Peyer's patch (tissue), 4 donors: ENCODE measurements at places on chromosomes 3 and 15. TPM values are rescaled to one million over a fixed set of nuclear protein-coding genes. Genes with fewer than 3 reads are reported as not detected.
A peak's percentile ranks its signal among the peaks of the same experiment; 100 is the strongest.

Gene LRRK1
- total RNA-seq = 66.0 TPM

Gene SLC24A5
- total RNA-seq = not detected

Gene KY
- 0.88 TPM for total RNA-seq

Gene KCNMB3
- total RNA-seq = 1.6 TPM

GRCh38 chr15:70113304-70113700, 15.6 kb upstream of the TLE3 start:
- H3K36me3 ChIP-seq = no peaks in the 10 kb centered on the region
- no peak overlapping the region for H3K27ac ChIP-seq
- no peak overlapping the region for H3K4me3 ChIP-seq
- peak; percentile 23 for DNase-seq

GRCh38 chr3:190589326-190589725, 75.4 kb downstream of the IL1RAP start:
- H3K4me1 ChIP-seq = no peaks in the 10 kb centered on the region
- no peaks in the 10 kb centered on the region for H3K27me3 ChIP-seq
- no peaks in the 10 kb centered on the region for H3K36me3 ChIP-seq
- no peak for DNase-seq
- H3K4me3 ChIP-seq = no peak overlapping the region

- H3K4me3 ChIP-seq = no peak overlapping the region
- no peak for DNase-seq
- H3K4me1 ChIP-seq = no peaks in the 10 kb centered on the region
These were observed 202.2 kb downstream of the TIGIT start for GRCh38 chr3:114496021-114496434.

- peaks cover 15% of the 10 kb centered on the region for H3K36me3 ChIP-seq
- H3K27me3 ChIP-seq = no peaks in the 10 kb centered on the region
- H3K27ac ChIP-seq = no peak overlapping the region
These were observed 2.2 kb upstream of the MUC20 start for GRCh38 chr3:195718477-195718984.

GRCh38 chr15:56749982-56750381, 16.7 kb upstream of the ZNF280D start:
- no peak overlapping the region for H3K4me3 ChIP-seq
- no peak overlapping the region for H3K27ac ChIP-seq
- no peaks in the 10 kb centered on the region for H3K4me1 ChIP-seq
- DNase-seq = no peak
- H3K27me3 ChIP-seq = no peaks in the 10 kb centered on the region
- H3K36me3 ChIP-seq = no peaks in the 10 kb centered on the region

DNA sequence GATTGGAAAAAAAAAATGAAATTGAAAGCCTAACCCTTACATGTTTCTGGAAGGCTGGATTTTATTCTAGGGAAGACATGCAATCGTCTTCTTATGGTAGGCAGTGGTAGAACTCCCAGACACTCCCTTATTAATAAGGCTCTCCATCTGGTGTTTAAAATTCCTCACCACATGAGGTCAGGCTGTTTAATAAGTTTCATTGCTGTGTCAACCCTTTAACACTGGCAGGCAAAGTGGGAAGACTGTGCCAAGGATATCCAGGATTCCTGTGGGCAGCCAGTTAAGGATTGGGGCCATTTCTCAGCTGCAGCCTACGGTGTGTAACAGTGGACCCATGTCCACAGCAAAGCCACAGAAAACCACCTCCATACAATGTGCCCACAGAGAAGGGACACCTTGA, 225.5 kb upstream of the CHRM5 start:
- no peak for DNase-seq
- H3K27me3 ChIP-seq = no peaks in the 10 kb centered on the region
- no peak overlapping the region for H3K27ac ChIP-seq
- H3K4me1 ChIP-seq = no peaks in the 10 kb centered on the region

DNA sequence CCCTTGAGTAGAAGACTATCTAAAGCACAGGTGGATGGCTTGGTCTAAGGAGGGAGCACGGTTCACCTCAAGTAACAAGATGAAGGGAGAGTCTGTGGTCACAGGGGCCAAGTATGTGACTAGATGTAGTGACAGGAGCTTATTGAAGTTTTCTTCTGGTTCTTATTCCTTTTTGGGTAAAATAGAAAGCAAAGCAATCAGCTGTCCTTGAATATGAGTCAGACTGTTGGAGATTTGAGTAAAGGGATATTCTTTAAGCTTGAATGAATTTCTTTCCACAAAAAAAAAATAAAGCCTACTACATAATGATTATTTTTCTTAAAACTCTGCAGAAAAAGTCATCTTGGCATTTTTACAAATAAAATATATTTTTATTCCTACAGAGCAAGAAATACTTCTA, 1.5 kb upstream of the CNTN6 start:
- H3K27me3 ChIP-seq = no peaks in the 10 kb centered on the region
- no peak overlapping the region for H3K4me3 ChIP-seq
- H3K36me3 ChIP-seq = no peaks in the 10 kb centered on the region

- no peaks in the 10 kb centered on the region for H3K27me3 ChIP-seq
- no peak overlapping the region for H3K27ac ChIP-seq
- H3K4me1 ChIP-seq = no peaks in the 10 kb centered on the region
- no peak for DNase-seq
These were observed 12.6 kb downstream of the ACOX2 start for GRCh38 chr3:58524326-58524888.

DNA sequence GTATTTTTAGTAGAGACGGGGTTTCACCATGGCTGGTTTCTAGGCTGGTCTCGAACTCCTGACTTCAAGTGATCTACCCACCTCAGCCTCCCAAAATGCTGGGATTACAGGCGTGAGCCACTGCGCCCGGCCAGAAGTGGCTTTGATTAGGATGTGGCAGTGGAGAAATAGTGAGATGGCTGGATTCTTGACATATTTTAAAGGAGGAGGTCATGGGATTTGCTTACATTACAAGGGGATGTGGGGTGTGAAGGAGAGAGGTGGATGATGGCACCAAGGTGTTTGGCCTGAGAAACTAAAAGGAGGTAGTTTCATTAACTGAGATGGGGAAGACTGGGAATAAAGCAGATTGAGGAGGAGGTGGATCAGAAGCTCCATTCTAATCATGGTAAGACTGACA, 15.0 kb upstream of the LTF start:
- H3K4me1 ChIP-seq = no peaks in the 10 kb centered on the region
- H3K36me3 ChIP-seq = no peaks in the 10 kb centered on the region
- H3K27me3 ChIP-seq = no peaks in the 10 kb centered on the region
- no peak overlapping the region for H3K4me3 ChIP-seq
